Suprapubic skin (tissue), 4 donors: ENCODE measurements at places on chromosomes 12 and 14. TPM values are rescaled to one million over a fixed set of nuclear protein-coding genes. Genes with fewer than 3 reads are reported as not detected.

DNA sequence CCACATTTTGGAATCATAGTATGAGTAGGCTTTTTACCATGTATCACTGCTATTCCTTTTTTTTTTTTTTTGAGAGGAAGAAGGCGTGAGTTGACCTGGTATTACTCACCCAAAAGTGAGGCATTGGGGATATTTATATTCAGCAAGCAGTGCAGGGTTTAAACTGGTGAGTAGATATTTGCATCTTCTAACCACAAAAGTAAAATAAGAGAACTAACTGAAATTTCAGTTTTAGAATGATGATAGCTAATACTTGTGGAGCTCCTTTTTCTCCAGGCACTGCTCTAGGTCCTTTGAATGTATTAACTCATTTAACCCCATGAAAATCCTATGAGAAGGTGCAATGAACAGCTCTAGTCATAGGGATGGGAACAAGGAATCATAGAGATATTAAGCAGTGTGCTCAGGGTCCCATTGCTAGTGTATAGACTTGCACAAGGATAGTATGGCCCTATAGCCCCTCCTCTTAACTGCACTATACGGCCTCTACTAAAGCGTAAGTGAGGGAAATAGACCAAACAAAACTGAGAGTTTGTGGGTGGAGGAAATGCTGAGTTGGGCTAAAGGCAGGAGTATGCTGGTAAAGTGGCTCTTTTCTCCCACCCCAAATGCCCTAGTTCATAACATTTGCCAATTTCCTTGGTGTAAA is 104.3 kb upstream of the MAX start:
- no peak for DNase-seq

DNA sequence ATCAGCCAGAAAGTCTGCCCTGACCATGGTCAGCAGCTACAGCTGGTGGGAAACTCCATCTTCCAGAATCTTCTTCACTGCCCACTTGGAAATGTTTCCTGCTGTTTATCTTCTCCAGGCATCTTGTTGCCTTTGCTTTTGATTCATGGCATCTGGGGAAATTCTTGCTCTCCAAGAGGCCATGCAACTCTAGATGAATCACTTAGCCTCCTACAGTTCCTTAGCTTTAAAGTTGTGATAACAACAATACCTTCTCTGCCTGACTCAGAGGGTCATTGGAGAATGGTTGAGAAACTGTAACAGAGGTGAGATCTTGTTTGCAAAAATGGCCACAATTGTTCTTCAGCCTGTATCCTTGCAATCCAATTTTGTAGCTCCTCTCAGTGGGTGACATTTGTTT is 121.0 kb upstream of the VRK1 start:
- DNase-seq = no peak

- no peak for DNase-seq
Observed at GRCh38 chr12:58341791-58342190, 400.4 kb downstream of the ATP23 start.

MORN3 gene
- total RNA-seq = 3.6 TPM

LMNTD1 gene
- total RNA-seq = not detected

FAM222A gene
- total RNA-seq = 8.5 TPM
